Activated T-cell treated with anti-CD3 and anti-CD28 coated beads, Interleukin-2, amount 50 U/mL, for 24 hours (primary cell): ENCODE measurements at places on chromosomes 11 and 22.

GRCh38 chr11:22671751-22672150 lies 5.3 kb downstream of the GAS2 start:
- DNase-seq: no peak
- no peaks in the 10 kb centered on the region for H3K36me3 ChIP-seq
- peaks cover 34% of the 10 kb centered on the region for H3K27me3 ChIP-seq

DNA sequence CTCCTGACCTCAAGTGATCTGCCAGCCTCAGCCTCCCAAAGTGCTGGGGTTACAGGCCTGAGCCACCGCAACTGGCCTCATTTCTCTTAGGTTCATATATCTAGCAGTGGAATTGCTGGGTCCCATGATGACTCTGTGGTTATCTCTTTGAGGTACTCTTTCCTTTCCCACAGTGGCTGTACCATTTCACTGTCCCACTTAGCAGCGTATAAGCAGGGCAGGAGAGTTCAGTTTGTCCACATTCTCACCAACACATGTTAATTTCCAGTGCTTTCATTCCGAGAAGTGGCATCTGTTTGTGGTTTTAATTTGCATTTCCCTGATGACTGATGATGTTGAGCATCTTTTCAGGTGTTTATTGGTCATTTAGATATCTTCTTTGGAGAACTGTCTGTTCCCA lies 16.4 kb downstream of the PRR5 start:
- no peaks in the 10 kb centered on the region for H3K27me3 ChIP-seq
- no peak for DNase-seq
- H3K27ac ChIP-seq: peak overlapping the region; percentile 56
- H3K36me3 ChIP-seq: peaks cover 53% of the 10 kb centered on the region
- no peak overlapping the region for H3K4me3 ChIP-seq

- DNase-seq: no peak
- no peak overlapping the region for H3K4me3 ChIP-seq
- H3K27ac ChIP-seq: no peak overlapping the region
- no peaks in the 10 kb centered on the region for H3K36me3 ChIP-seq
- H3K4me1 ChIP-seq: peaks cover 15% of the 10 kb centered on the region
These were observed 2.2 kb downstream of the NCAM1 start for GRCh38 chr11:112963368-112963955.

GRCh38 chr11:126188332-126189108 lies 22.9 kb downstream of the RPUSD4 start:
- no peaks in the 10 kb centered on the region for H3K4me1 ChIP-seq
- no peak for DNase-seq
- H3K36me3 ChIP-seq: peaks cover 57% of the 10 kb centered on the region
- H3K27ac ChIP-seq: peak overlapping the region; percentile 14

- no peak overlapping the region for H3K27ac ChIP-seq
- no peaks in the 10 kb centered on the region for H3K4me1 ChIP-seq
- DNase-seq: no peak
- H3K36me3 ChIP-seq: peaks cover 2% of the 10 kb centered on the region
- H3K27me3 ChIP-seq: no peaks in the 10 kb centered on the region
- no peak overlapping the region for H3K4me3 ChIP-seq
These were observed 34.6 kb downstream of the PARVG start for GRCh38 chr22:44215287-44215686.

GRCh38 chr11:124096364-124096763 lies 18.9 kb upstream of the VWA5A start:
- no peaks in the 10 kb centered on the region for H3K4me1 ChIP-seq
- H3K36me3 ChIP-seq: no peaks in the 10 kb centered on the region
- DNase-seq: no peak
- H3K4me3 ChIP-seq: no peak overlapping the region
- no peak overlapping the region for H3K27ac ChIP-seq

DNA sequence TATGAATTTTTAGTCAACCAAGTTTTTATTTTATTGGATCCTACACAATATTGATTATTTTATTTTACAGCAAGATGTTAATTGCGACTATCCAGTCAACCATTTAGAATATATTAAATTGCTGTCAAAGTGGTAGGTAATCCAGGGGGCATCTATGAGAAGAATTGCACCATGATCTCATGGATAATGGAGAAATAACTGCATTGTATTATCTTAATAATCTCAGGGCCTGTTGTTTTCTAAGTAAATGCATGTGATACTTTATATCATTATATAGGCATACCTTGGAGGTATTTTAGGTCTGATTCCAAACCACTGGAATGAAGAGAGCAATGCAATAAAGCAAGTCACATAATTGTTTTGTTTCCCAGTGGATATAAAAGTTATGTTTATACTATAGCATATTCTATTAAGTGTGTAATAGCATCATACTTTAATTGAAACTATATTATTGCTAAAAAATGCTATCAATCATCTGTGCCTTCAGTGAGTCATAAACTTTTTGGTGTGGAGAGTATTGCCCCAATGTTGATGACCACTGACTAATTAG lies 595.4 kb upstream of the CHORDC1 start:
- H3K4me1 ChIP-seq: no peaks in the 10 kb centered on the region
- H3K4me3 ChIP-seq: no peak overlapping the region
- DNase-seq: no peak
- no peaks in the 10 kb centered on the region for H3K27me3 ChIP-seq
- no peak overlapping the region for H3K27ac ChIP-seq
- H3K36me3 ChIP-seq: no peaks in the 10 kb centered on the region

DNA sequence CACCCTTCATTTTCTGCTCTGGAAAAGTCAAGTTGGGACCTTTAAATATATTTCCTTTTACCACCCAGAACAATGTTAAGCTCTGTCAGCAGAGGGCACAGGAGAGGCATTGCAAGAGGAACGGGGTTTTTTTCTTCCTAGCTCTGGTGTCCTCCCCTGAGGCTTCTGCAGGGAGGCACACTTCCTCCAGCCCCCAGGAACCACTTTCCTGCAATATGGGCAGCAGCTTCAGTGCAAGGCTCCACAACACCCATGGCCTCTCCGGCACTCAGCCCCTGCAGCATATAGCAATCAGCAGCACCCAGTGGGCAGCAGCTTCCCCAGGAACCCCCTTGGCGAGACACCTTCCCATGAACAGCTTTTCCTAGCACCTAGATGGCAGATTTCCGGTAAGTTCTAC lies 101.4 kb downstream of the SYT9 start:
- no peaks in the 10 kb centered on the region for H3K36me3 ChIP-seq
- H3K27ac ChIP-seq: no peak overlapping the region
- DNase-seq: no peak
- H3K4me3 ChIP-seq: no peak overlapping the region
- peaks cover 19% of the 10 kb centered on the region for H3K27me3 ChIP-seq
- no peaks in the 10 kb centered on the region for H3K4me1 ChIP-seq

- DNase-seq: no peak
- H3K36me3 ChIP-seq: peaks cover 42% of the 10 kb centered on the region
- no peak overlapping the region for H3K4me3 ChIP-seq
- no peaks in the 10 kb centered on the region for H3K4me1 ChIP-seq
- H3K27me3 ChIP-seq: no peaks in the 10 kb centered on the region
- no peak overlapping the region for H3K27ac ChIP-seq
These were observed 11.1 kb downstream of the TTC38 start for GRCh38 chr22:46278656-46279645.

DNA sequence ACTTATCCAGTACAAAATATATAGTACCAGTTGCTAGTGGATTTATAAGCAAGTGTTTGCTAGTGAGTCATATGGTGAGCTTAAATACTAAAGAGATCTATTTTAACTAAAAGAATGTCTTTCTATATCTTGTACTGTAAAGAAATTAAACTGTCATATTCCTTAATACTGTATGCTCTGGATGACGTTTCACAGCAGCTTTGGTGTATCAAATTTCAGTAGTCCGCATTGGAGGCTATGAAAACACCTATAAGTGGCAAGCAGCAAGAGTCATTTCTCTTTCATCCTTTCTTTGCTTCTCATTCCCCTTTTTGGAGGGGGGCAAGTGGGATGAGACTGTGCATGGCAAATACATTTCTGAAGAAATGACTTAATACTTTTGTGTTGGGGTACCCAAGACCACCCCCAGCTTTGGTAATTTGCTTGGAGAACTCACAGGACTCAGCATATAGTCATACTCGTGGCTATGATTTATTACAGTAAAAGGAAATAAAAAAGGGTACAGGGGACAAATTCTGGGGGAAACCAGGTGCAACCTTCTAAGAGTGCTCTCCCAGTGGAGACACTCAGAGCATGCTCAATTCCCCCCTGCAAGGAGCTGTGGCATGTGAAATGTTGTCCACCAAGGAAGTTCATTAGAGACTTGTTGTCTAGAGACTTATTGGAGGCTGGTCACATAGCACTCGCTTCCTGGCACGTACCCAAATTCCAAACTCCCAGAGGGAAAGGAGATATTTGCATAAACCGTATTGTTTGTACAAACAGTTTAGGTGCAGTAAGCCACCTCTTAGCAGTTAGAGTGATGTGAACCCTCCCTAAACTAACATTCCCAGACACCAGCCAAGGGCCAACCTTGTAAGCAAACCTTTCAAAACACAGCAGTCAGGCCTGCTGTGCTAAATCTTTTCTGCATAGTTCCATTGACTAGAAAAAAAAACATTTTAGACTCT lies 210.8 kb downstream of the PGR start:
- no peaks in the 10 kb centered on the region for H3K36me3 ChIP-seq
- no peaks in the 10 kb centered on the region for H3K27me3 ChIP-seq
- no peak for DNase-seq
- no peaks in the 10 kb centered on the region for H3K4me1 ChIP-seq
- no peak overlapping the region for H3K27ac ChIP-seq

GRCh38 chr11:102544594-102544993 lies 14.0 kb upstream of the MMP7 start:
- DNase-seq: no peak
- no peak overlapping the region for H3K4me3 ChIP-seq
- no peaks in the 10 kb centered on the region for H3K27me3 ChIP-seq
- peaks cover 15% of the 10 kb centered on the region for H3K4me1 ChIP-seq
- no peak overlapping the region for H3K27ac ChIP-seq

DNA sequence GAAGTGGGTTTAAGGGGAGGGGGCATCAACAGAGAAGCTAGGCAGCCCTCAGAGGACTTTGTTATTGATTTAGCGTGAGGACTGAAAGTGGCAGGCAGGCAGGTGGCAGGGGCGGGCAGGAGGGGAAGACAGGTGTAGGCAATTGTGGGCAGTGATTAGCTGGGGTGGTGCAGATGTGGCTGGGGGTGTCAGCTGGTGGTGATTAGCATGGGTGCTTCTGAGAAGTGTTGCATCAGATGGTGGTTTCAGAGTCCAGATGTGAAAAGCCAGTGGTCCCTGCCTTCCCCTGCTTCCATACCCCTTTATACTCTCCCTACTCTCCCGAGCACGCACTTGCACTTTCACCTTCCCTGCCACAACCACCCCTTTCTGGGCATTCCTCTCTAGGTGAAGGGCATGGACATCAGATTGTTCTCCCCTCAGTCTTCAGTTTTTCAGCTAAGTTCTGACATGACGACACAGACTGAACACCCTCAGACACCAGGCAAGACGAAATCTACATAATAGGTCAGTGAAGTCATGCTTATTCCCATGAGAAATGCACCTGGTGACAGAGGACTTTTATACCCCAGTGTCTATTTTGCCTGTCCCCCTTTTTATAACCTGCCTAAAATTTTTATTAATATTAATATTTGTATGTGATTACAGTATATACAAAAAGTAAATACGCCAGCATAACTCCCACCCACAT lies 435.7 kb upstream of the CADM1 start:
- H3K36me3 ChIP-seq: no peaks in the 10 kb centered on the region
- H3K4me1 ChIP-seq: no peaks in the 10 kb centered on the region
- H3K27me3 ChIP-seq: no peaks in the 10 kb centered on the region
- no peak overlapping the region for H3K4me3 ChIP-seq
- H3K27ac ChIP-seq: no peak overlapping the region

- no peaks in the 10 kb centered on the region for H3K4me1 ChIP-seq
- no peak for DNase-seq
- H3K4me3 ChIP-seq: no peak overlapping the region
- H3K27me3 ChIP-seq: no peaks in the 10 kb centered on the region
- no peaks in the 10 kb centered on the region for H3K36me3 ChIP-seq
These were observed 42.4 kb upstream of the PPARA start for GRCh38 chr22:46107753-46108563.

DNA sequence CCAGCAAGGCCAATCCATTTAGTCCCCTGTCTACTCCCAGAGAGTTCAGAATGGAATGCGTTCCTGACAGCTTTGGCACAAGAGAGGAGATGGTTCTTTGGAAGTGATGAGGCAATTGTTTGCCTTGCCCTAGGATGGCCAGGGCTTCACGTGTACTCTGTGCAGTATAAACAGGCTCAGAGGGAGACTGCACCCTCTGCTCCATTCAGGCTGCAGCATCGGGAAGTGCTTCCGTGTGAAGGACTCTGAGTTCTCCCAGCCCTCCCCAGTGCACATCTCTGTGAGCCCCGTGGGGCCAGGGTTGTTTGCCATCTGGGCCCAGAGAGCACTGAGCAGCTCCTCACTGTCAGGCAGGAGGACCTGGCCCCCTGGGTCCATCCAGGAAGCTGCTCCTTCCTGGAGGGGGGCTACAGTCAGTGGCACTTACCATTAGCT lies 215.3 kb upstream of the TBCEL start:
- H3K27me3 ChIP-seq: peaks cover 30% of the 10 kb centered on the region
- no peaks in the 10 kb centered on the region for H3K4me1 ChIP-seq
- H3K4me3 ChIP-seq: no peak overlapping the region
- DNase-seq: no peak
- H3K27ac ChIP-seq: no peak overlapping the region

GRCh38 chr11:19912115-19912957 lies 199.7 kb downstream of the NAV2 start:
- no peaks in the 10 kb centered on the region for H3K4me1 ChIP-seq
- H3K4me3 ChIP-seq: no peak overlapping the region
- peaks cover 4% of the 10 kb centered on the region for H3K27me3 ChIP-seq
- DNase-seq: no peak

DNA sequence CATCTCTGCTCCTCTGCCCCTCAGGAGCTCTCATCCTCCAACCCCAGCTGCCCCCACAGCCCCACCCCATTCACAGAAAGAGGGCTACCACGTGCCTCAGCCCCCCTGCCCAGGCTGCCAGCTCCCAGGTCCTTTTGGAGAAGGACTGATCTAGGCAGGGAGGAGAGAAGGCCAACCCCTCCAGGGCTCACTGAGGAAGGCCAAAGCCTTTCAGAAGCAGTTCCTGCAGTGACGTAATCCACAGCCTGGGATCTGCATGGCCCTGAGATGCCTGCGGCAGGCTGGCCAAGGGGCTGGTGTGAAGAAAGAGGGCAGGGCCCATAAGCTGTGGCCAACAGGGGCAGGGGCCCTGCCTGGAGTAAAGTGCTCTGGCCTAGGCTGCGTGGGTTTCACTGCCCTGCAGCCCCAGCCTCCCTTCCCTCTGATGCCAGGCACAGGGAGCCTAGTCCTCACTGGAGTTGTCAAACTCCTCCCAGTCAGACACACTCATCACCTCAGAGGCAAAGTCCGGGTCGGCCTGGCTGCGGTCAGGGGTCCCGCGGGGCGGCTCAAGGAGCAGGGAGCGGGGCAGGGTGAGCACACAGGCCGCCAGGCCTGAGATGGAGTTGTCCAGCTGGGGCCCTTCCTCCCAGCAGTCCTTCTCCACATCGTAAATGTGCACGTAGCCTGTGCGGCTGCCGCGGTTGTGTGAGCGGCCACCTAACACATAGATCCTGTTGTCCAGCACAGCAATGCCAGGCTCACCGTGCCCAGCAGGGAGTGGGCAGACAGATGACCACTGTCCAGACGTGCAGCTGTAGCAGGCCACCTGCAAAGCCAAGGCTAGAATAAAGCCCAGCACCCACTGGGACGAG lies 4.2 kb upstream of the SCARF2 start:
- H3K27me3 ChIP-seq: peaks cover 13% of the 10 kb centered on the region
- H3K27ac ChIP-seq: no peak overlapping the region
- DNase-seq: no peak
- H3K4me3 ChIP-seq: no peak overlapping the region

GRCh38 chr11:67409261-67409666 lies 5.4 kb downstream of the TBC1D10C start:
- H3K27ac ChIP-seq: peak overlapping the region; percentile 96
- peaks cover 86% of the 10 kb centered on the region for H3K4me1 ChIP-seq
- no peaks in the 10 kb centered on the region for H3K27me3 ChIP-seq
- H3K36me3 ChIP-seq: peaks cover 57% of the 10 kb centered on the region
